ENCODE measurements at places on chromosomes 13 and 19.

- DNase-seq, result no peak
These were observed 607.6 kb downstream of the SLITRK1 start for GRCh38 chr13:83274679-83275078.

GRCh38 chr19:38143847-38144246 lies 80.2 kb downstream of the DPF1 start:
- no peak for DNase-seq

GRCh38 chr19:19531951-19532805 lies 3.5 kb downstream of the YJEFN3 start:
- DNase-seq, result peak; percentile 85

- peak; percentile 41 for DNase-seq
These were observed 5.1 kb downstream of the IGFLR1 start for GRCh38 chr19:35736913-35737886.

- DNase-seq, result no peak
These were observed 230.7 kb downstream of the NDFIP2 start for GRCh38 chr13:79711631-79712030.

GRCh38 chr13:110023729-110024644 lies 237.6 kb upstream of the IRS2 start:
- DNase-seq, result no peak
